ENCODE measurements at places on chromosomes 12 and 14.

GRCh38 chr12:57086493-57087009, 2.4 kb upstream of the NAB2 start:
- DNase-seq: peak; percentile 83

DNA sequence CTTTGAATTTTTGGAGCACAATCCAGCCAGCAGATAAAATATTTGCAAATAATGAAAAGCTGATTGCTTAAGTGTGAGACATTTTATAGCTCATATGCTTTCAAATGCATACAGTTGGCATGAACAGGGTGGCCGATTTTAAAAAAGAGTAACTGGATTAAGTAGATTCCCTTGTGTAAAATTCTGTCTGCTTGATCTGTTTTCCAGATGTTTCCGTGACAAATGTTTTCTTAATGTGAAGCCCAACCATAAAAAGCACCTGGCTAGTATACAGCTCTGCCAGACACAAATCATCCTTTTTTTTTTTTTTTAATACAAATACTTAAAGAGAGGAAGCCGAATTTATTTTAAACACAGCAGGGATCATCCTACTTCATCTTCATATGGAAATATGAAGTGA, 440.7 kb downstream of the CCER1 start:
- no peak for DNase-seq

DNA sequence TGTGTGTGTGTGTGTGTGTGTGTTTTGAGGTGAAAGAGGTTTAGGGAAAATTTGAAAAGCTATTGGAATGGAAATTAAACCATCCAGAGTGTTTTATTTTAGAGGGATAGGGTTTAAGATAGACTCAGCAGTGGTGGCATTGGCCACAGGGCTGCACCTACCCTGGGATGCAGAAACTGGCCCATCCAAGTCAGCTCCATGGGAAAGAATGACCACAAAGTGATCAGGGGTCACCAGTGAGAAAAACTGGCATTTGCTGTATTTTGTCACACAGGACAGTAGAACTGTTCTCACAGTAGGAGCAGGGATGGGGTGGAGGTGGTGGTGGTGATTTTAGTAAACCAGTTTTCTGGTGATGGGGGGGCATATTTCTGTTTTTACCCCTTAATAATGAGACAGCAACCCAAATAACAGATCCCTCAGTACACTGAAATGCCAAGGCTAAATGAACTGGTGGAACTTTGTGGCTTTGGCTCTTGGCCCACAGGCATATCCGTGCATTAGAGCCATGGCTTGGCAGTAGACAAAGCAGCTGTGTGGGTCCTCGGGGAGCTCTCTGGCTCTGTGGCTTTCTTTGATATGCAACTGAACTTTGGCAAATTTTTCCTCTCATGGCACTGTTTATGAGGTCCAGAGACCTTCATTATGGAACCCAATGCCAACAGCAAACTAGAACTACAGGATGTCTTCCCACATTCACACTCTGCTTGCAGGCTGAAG, 348.3 kb downstream of the ZFP36L1 start:
- no peak for DNase-seq

DNA sequence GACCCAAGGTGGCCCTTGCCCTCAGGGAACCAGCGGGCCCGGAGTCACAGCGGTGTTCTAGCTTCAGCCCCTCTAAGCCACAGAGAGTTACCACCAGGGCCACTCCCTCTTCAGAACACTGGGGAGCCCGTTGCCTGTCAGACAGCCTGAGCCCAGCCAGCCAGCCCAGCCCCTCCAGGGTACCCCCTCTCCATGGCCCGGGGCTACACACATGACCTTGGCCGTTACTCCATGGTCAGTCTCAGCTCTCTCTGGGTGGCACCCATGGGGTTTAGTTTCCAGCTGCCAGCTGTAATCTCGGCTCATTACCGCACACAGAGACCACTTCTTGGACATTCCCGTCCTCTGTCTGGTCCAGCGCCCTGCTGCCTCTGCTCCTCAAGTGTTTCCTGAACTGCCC, 35.0 kb downstream of the PPP2R5C start:
- DNase-seq: no peak

DNA sequence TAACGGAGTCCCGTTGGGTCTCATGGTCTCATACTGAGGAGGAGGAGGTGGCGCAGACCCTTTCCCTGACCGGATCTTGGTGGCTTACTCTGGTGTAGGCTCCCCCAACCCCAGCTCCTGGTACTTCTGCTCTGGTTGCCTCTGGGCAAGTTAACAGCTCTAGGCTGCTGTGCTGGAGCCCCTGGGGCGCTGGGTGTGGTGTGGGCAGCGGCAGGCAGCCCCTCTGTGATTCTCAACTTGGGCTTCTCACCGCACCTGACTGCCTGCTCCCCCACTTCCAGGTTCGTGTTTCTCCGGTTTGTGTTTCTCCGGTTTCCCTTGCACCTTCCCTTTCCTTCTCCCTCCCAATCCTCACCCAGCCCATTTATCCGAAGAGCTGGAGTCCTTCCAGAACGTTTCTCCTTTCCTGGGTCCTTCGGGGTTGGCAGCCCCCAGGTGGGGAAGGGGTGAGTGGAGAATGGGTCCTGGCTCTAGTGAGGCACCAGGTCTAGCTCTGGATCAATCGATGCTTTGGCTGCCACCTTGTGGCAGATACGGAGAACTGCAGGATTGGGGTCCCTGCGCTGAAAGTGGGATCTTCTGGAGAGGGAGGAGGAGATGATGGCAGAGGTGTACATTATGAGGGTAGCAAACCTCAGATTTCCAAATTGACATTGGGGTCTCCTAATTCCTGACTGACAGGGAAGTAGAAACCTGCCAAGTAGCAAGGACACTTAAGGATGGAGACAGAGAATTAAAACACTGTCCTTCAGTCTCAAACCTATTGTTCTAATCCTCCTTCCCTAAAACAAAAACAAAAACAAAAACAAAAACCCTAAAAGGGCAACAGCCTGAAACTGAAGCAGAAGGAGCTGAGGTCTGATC, 8.3 kb downstream of the CISTR start:
- DNase-seq: peak; percentile 48

DNA sequence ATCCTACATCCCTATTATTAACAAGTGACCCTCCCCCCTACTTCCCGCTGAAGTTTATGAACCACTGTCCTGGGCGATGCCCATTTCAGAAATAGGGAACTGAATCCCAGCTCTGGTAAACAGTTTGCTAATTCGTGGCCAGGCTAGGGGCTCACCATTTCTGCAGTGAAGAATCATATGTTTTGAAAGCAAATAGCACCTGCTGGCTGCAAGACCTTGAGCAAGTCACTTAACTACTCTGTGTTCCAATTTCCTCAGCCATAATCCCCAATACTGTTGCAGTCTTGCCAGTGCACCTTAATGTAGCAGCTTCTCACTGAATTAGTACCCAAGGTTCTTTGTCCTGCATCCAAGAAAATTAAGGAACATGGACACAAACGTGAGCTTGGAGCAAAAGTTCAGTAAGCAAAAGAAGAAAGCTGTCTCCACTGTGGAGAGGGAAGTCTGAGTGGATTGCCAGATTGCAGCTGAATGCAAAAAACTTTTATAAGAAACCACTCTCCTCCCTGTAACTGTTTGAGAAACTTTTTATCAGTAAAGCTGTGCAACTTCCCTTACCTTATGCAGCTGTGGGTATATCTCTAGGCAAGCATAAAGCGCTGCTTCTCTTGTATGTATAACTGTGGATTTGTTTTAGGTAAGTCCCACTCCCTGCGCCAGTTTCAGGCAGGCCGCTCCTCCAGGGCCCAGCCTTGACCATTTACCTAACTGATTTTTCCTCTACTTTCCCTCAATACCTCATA, 824 bp downstream of the OAS1 start:
- no peak for DNase-seq

DNA sequence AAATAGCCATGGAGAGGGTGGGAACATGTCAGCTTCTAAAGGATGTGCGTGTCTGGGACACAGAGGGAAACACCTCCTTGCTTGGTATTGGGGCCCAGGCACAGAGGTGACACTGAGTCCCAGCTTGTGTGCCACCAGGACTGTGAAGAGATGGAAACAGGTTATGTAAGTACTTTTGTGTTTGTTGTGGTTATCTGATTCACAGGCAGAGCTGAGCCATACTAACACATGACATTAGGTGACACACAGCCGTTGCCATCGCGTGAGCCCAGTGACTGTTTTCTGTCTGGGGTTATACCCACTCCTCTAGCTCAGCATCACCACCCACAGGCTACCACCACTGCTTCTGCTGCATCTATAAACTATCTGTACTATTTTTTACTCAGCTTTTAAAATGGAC, 12.1 kb upstream of the FLVCR2 start:
- no peak for DNase-seq

DNA sequence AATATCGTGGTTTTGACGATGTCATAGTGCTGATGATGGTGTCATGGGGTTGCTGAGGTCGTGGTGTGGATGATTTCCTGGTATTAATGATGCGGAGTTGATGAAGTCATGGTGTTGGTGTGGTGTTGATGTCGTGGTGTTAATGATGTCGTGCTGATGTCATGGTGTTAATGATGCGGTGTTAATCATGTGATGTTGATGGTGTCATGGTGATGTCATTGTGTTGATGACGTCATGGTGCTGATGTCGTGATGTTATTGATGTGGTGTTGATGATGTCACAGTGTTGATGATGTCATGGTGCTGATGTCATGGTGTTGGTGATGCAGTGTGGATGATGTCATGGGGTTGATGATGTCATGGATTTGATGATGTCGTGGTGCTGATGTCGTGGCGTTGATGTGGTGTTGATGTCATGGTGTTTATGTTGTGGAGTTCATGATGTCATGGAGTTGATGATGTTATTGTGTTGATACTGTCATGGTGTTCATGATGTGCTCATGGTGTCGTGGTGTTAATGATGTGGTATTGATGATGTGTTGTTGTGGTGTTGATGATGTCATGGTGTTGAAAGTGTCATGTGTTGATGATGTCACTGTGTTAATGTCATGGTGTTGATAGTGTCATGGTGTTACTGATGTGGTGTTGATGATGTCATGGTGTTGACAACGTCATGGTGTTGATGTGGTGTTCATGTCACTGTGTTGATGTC, 48.5 kb upstream of the RIMBP2 start:
- DNase-seq: no peak

GRCh38 chr12:110993434-110993833, 73.1 kb upstream of the MYL2 start:
- no peak for DNase-seq

GRCh38 chr14:83883732-83884131, 1646.2 kb upstream of the FLRT2 start:
- no peak for DNase-seq

GRCh38 chr12:65327207-65328076, 49.0 kb downstream of the MSRB3 start:
- peak; percentile 51 for DNase-seq

DNA sequence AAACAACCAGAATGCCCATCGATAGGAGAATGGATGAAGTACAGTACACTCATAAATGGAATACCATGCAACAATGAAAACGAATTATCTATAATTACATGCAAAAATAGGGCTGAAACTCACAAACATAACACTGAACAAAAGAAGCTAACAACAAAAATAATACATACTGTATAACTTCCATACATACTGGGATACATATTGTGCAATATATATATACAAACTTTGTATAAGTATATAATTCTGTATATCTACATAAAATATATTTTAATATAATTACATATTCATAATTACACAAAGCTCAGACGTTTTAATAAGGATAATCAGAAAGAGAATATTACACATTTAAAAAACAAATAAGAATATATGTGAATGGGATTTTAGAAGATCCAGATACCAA, 90.2 kb downstream of the CDK17 start:
- no peak for DNase-seq

GRCh38 chr14:67881225-67881624, 61.6 kb downstream of the RAD51B start:
- DNase-seq: no peak

- DNase-seq: no peak
Observed at GRCh38 chr14:51357250-51357649, 117.2 kb downstream of the TMX1 start.

- DNase-seq: no peak
Observed at GRCh38 chr12:118650586-118650960, 274.2 kb downstream of the SUDS3 start.

DNA sequence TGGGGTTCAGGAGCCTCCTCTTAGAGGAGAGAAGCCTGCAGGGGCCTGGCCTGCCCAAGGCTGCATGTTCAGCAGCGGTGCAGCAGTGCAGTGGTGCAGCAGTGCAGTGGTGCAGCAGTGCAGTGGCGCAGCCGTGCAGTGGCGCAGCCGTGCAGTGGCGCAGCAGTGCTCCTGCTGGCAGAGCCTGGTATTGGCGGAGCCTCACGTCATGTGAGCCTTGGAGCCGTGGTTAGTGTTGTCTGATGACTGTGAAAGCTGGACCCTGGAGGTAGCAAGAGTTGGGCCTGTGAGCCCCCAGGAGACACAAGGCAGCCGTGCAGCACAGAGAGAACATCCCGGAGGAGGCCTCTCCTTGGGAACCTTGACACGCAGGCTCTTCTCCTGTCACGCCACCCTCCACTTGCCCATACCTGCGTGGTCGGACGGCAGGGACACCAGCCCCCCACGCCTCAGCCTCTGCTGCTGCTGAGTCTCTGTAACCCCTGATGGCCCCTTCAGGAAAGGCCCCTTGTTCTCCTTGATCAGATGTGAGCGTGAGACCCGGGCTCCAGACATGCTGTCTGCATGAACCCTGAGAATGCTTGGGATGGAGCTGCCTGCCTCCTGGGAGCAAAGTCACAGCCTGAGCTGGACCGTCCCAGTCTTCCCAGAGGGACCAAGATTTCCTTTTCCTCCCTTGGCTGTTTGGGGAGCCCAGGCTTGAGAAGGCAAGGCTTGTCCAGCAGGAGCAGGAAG, 193.7 kb downstream of the KIF26A start:
- no peak for DNase-seq

DNA sequence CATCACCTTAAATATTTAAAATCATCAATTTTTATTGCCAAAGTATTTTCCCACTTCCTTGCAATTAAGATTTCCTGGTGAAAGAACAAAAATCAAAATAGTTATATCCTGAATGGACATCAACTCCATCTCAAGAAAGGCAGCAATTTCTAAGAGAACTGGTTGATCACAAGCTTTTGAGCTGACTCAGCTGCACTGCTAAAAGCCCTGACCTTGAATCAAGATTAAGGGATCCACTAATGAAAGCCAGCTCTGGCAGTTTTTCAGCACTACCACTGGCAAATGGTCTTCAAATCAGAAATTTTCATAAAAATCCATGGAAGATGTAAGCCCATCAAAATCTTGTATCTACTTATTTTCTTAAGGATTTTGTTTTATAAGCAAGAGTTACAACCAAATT, 123.4 kb downstream of the SLC6A15 start:
- DNase-seq: no peak

DNA sequence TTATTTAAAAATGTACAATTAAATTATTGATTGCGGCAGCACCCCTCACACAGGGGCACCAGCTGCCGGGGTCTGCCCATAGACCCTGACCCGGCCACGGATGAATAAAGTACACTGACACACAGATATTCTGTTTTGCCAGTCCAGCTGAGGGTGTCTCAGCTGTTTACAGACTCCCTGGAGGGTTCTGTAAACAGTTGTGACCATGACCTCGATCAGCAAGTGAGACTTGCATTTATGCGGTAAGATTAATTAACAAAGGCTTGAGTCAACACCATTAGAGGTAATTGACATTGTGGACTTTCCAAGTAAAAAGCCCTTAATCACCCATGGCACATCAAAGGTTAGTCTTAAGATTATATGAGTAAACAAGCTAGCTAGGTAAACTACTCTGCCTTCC, 94.3 kb downstream of the FUT8 start:
- no peak for DNase-seq

Measured in uterus (tissue), 4 donors.